ENCODE measurements at places on chromosomes 6 and 20.

DNA sequence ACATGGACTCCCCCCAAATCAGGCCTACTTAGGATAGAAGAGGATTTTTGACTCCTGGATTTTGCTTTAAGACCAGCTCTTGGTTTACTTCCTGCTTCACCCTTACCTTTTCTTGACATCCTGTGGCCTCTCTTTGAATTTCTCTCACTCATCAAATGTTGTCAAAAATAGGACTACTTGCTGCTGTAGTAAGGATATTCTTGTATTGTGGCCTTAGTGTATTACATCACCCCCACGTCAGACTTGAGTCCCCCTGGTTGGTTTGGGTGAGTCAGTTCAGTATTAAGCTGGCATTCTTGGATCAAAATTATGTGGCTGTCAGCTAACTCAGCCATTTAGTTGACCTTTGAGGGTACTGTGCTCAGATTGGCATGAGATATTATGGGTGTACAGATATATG, 1.1 kb downstream of the TPX2 start:
- DNase-seq: no peak
- peaks cover 9% of the 10 kb centered on the region for H3K27me3 ChIP-seq
- peaks cover 9% of the 10 kb centered on the region for H3K4me1 ChIP-seq
- no peak overlapping the region for H3K27ac ChIP-seq

- DNase-seq: peak; percentile 94
- peaks cover 74% of the 10 kb centered on the region for H3K27me3 ChIP-seq
- H3K4me1 ChIP-seq: peaks cover 12% of the 10 kb centered on the region
- peaks cover 12% of the 10 kb centered on the region for H3K36me3 ChIP-seq
- H3K4me3 ChIP-seq: peak overlapping the region; percentile 74
- H3K27ac ChIP-seq: peak overlapping the region; percentile 93
Observed at GRCh38 chr6:10404107-10404798, 10.6 kb downstream of the TFAP2A start.

GRCh38 chr6:68559716-68560115, 75.4 kb upstream of the ADGRB3 start:
- H3K36me3 ChIP-seq: no peaks in the 10 kb centered on the region
- H3K27me3 ChIP-seq: no peaks in the 10 kb centered on the region
- H3K27ac ChIP-seq: no peak overlapping the region

DNA sequence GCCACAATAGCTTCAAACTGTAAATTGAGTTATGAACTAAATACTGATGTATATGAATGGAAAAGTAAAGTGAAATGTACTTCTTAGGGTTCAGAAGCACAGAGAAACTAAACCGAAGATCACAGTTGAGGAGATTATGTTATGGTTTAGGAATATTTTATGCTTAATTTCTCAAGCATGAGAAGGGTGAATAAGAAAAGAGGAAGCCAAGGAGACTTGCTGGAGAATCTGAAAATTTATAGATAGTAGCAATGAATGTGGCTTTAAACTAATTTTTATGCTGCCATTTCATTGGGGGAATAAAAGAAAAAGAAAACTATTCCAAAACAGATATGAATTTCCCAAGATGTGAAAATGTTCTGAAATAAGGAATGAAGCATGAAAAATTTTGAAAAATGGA, 5.6 kb downstream of the ANKS1A start:
- DNase-seq: no peak
- peaks cover 14% of the 10 kb centered on the region for H3K27me3 ChIP-seq
- H3K4me1 ChIP-seq: peaks cover 17% of the 10 kb centered on the region
- no peak overlapping the region for H3K4me3 ChIP-seq
- no peak overlapping the region for H3K27ac ChIP-seq

- no peak for DNase-seq
- H3K36me3 ChIP-seq: no peaks in the 10 kb centered on the region
- H3K27me3 ChIP-seq: no peaks in the 10 kb centered on the region
- H3K4me1 ChIP-seq: no peaks in the 10 kb centered on the region
Observed at GRCh38 chr6:112936504-112936903, 589.4 kb downstream of the RFPL4B start.
